Progenitor cell of endocrine pancreas (in vitro differentiated cells): ENCODE measurements at places on chromosomes 3 and 15.

GRCh38 chr15:70272565-70273355, 175.0 kb upstream of the TLE3 start:
- DNase-seq: no peak

DNA sequence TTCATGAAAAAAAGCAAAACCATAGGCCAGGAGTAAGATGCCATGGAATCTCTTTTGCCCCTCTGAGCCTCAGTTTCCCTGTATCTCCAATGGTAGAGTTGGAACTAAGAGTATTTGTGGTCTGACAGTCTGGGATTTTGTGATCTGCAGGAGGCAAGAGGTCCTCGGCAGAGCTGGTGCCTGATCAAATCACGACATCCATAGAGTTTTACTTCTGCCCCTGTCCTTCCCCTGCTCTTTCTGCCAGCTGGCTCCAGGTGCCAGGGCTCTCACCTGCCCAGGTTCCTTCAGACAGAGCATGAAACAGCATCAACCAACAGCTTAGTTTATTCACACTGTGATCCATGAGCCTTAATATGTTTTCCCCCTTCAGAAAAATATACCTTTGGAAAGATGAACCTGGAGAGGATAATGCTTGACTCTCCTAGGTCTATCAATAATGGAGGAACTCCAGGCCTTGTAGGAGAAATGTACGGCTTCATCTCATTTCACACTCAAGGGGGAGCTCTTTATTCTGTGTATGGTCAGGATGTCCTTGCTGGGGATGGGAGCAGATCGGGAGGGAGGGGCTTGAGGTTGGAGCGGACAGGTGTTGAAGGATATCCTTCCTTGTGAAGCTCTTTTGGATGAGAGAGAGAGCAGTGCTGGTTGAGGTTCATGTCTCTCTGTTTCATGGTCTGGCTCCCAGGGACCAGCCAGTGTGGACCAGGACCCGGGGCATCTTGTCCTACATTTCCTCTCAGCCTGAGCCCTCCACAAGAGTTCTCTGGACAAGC, 309.9 kb downstream of the RPLP1 start:
- no peak for DNase-seq

DNA sequence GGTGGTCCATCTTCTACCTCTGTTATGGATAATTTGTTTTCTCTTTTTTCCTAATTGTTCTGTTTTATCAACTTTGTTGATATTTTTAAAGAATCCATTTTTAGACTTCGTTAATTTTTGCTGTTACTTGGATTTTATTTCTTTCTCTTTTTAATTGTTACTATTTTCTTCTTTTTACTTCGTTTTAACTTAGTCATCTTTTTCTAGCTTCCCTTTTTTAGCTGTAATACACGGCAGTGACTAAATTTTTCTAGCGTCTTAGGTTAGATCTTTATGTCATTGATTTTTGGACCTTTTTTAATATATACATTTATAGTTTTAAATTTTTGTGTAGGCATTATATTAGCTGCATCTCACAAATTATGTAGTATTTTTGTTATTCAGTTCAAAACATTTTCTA, 33.1 kb downstream of the ARIH2 start:
- DNase-seq: no peak

DNA sequence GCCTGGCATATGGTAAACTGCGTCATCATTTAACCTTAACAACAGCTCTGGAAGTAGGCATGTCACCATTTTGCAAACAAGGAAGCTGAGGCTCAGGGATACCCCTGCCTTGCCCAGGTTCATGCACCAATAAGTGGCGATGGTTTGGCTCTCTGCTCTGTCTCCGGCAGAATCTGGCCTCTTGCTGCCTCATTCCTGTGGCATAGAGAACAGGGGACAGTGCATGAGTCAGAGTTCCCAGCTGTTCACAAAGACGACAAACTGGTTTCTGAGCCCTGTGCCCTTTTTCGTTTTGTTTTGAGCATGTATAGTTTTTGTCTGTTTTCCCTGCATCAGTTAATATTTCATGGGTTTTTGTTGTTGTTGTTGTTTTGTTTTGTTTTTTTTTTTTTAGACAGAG, 236.8 kb downstream of the OPA1 start:
- no peak for DNase-seq

DNA sequence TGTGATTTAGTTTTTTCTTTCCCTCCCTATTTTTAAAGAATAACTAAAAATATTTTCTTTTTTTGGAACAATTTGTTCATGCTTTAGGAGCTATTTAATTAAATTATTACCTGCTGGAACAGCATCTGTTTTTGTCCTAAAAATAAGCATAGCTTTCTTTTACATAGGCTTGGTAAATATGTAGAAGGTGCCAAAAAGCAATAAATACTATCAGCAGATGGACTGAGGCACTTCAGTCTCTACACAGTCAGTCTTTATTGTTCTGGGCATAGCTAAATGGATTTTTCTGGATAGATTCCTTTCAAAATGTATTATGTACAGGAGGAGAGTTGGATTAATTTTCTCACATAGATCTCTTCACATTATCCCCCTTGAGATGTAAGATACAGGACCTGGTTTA, 223.5 kb downstream of the NAALADL2 start:
- DNase-seq: no peak

- no peak for DNase-seq
Observed at GRCh38 chr3:60703008-60703407, 548.2 kb downstream of the FHIT start.

DNA sequence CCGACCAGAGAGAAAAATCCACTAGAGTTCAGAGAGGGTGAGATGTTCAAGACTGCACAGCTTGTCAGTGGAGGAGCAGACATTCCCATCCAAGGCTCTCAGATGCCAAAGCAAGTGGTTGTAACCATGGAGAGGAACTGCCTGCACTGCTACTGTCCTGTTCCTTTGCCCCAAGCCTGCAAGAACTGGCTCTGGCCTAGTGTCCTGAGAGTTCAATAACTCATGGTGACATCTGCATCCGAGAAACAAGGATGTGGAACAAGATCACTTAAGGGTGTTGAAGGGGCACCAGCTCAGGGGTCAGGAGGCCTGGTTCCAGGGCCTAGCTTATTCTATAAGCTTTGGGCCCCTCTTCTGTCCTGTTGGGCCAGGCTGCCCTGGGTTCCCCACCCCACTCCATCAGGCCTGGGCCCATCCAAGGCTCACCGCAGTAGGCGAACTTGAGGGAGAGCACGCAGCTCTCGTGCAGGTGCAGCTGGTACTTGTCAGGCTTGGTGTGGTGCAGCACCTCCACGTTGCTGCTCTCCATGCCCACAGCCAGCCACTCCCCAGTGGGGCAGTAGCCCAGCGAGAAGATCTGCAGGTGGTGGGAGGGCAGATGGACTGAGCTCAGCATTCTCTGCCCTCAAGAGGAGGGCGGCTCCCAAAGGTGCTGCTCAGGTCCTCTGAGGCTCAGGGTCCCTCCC, 45.6 kb downstream of the TLE3 start:
- DNase-seq: no peak

DNA sequence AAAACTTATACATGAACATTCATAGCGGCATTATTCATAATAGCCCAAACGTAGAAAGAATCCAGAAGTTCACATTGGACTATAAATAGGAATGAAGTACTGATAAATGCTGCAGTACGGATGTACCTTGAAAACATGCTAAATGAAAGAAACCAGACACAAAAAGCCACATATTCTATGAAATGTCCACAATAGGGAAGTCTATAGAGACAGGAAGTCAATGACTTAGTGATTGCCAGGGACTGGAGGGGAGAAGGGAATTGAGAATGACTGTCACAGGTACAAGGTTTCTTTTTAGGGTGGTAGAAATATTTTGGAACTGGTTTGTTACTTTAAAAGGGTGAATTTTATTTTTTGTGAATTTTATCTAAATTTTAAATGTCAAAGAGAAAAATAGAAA, 71.4 kb upstream of the SKOR1 start:
- no peak for DNase-seq

- no peak for DNase-seq
Observed at GRCh38 chr3:16370872-16371740, 106.1 kb downstream of the OXNAD1 start.

- no peak for DNase-seq
Observed at GRCh38 chr15:41661078-41661517, 893 bp downstream of the MGA start.

- DNase-seq: no peak
Observed at GRCh38 chr15:68442041-68442440, 10.1 kb upstream of the ITGA11 start.

DNA sequence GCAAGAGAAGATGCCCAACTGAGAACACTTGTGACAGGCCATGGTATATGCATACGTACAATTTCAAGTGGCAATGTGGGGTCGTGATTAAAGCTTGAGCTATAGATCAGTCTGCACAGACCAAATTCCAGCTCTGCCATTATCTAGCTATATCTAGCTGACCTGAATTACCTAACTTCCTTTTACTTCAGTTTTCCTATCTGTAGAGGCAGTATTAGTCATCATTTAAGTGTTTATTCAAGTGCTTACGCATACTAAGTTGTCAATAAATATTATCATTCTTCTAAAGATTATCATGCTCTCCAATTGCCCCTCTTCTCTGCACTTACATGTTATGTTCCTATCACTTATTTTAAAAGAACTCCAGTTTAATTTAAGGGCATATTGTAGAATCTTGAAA, 87.9 kb downstream of the ARPP21 start:
- no peak for DNase-seq

DNA sequence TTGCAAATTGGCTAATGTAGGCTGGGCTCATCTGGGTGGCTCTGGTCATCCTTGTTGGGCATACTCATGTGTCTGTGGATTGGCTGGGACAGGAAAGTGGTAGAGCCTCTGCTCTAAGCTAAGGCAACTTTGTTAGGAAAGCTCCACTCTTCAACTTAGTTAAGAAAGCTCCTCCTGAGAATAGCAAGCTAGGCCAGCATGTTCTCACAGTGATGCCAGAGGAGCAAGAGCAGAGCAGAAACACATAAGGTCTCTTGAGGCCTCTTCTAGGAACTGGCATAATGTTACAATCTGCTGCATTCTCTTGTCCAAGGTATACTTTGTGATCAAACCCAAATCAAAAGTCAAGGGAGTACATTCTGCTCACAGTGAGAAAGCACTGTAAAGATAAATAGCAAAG, 158.6 kb upstream of the RORA start:
- DNase-seq: no peak

DNA sequence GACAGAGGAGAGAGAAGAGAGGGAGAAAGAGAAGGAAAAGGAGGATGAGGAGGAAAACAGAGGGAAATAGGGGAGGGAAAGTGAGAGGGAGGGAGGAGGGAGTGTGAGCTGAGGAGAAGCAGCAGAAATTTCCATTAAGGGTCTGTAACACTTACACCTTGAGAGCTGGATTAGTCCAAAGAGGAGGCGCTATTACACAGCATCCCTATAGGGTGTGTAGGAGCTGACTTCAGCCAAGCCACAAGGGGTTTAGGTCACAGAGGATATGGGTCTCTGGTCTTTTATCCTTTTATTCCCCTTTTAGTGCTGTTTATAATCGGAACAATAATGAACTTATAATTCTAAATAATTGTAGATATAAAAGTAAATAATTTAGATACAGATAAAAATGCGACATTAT, 230.4 kb downstream of the GABRG3 start:
- no peak for DNase-seq

DNA sequence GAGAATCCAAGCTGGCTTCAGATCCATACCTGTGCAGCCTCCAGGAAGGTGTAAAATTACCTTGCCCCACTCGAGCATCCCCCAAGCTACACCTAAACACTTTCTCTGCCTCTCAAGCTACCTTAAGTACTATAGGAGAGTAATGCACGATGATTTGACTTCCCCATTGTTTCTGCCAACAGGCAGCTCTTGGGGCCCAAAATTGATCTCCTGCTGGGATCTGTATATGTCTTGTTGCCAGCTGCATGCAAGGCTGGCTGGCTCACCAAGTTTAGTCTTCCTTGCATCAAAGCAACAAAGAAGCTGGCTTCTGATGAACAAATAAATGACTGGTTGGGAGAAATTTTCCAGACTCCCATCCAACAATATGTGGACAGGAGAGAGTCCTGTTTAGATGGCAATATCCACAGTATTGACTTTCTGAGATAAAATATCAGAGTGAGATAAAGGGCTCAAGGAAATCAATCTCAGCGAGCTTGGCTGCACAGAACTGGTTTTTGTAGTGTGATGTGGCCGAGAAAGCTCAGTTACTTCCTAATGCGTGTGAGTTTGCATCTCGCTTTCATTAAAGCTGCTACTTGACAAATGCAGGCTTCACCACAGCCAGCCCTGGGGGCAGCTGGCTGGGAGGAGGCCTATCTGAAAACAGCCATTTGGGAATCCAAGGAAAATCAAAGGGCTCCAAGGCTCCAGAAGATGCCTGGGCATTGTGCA, 140.7 kb downstream of the MINAR1 start:
- no peak for DNase-seq

DNA sequence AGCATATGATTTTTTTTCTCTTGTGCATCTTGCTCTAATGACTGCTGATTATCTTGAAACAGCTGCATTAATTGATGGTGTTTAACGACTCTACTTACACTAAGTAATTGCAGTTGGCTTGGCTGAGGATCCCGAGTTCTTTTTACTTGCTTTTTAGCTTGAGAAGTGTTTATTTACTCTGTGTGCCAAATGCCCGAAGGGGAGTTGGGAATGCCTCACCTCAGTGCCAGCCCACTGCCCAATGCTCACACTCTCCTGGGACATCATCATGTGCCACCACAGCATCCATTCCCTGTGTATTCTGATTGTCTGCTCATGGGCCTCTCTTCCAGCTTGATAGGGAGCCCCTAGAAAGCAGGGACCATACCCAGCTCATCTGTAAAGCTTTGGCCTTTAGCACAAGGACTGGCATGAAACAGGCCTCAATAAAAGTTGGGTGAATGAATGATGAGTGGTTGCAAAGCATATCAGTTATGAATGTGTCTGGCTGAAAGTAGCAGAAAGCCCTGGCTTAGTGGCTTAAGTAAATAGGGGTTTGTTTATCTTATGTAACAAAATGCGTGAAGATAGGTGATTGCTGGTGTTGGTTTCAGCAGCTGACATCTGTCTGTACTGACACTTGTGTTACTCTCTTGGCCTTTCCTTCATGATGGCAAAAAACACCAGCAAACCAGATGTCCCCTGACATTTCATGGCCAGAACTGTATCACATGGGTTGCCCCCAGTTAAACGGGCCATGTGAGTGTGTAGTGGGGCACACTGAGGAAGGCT, 8.1 kb downstream of the PXYLP1 start:
- DNase-seq: no peak

- no peak for DNase-seq
Observed at GRCh38 chr3:59245300-59245858, 195.6 kb upstream of the CFAP20DC start.

- no peak for DNase-seq
Observed at GRCh38 chr15:101490408-101490891, 943 bp upstream of the PCSK6 start.

- no peak for DNase-seq
Observed at GRCh38 chr15:49712846-49713450, 92.1 kb downstream of the DTWD1 start.

GRCh38 chr15:90610190-90610589, 80.5 kb downstream of the CRTC3 start:
- DNase-seq: no peak

GRCh38 chr3:125280668-125281361, 68.3 kb upstream of the SLC12A8 start:
- DNase-seq: no peak
